ENCODE measurements at places on chromosomes 1 and 21.

GRCh38 chr21:27423038-27423437, 456.1 kb upstream of the ADAMTS5 start:
- no peak for DNase-seq

DNA sequence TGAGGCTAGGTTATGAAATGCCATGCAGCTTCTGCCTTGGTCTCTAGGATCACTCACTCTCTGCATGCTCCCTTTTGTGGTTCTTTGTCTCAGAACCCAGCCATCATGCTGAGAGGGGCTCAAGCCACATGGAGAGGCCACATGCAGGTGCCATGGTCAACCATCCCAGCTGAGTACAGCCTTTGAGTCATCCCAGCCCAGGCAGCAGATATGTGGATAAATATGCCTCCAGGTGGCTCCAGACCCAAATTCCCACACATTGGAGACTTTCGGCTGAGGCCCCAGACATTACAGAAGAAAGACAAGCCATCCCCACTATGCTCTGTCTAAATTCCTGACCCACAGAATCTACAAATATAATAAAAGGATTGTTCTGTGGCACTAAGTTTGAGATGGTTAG, 102.0 kb downstream of the LHX9 start:
- no peak for DNase-seq

- DNase-seq, result no peak
These were observed 138.1 kb downstream of the ELAVL4 start for GRCh38 chr1:50246869-50247268.

DNA sequence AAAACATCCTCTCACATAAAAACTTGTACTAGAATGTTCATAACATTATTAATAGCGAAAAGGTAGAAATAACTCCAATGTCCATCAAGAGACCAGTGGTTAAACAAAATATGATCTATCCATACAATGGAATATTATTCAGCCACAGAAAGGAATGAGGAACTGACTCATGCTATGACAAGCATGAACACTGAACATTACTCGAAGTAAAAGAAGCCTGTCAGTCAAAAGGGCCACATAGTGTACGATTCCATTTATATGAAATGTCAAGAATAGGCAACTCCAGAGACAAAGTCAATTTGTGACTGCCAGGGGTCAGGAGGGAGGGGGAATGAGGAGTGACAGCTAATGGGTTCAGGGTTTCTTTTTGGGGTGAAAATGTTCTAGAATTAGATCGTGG, 2.3 kb downstream of the VPS26C start:
- DNase-seq, result no peak

GRCh38 chr1:157360023-157360390, 192.3 kb downstream of the FCRL5 start:
- no peak for DNase-seq

DNA sequence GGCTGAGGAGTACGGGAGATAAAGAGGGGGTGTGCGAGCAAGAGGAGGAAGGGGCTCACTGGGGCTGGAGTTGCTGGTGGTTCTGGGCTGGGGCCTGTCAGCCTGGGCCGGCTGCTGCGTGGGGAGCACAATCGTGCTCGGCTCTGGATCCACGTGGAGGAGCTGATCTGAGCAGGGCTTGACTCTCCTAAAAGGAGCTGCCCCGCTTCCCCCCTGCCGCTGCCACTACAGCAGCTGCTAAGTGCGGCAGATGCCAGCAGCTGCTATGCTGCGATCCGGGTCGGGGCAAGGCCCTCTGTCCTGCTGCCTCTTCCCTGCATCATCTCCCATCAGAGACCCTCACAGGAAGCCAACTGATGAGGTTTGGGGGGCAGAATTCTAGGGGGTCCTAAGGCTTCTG, 165.9 kb downstream of the PCBP3 start:
- no peak for DNase-seq

- DNase-seq, result no peak
These were observed 161.8 kb downstream of the NFIA start for GRCh38 chr1:61244114-61244513.

- DNase-seq, result no peak
These were observed 81.9 kb downstream of the SPATA17 start for GRCh38 chr1:217712925-217713597.

GRCh38 chr21:39136711-39137110, 46.5 kb downstream of the PSMG1 start:
- DNase-seq, result no peak

DNA sequence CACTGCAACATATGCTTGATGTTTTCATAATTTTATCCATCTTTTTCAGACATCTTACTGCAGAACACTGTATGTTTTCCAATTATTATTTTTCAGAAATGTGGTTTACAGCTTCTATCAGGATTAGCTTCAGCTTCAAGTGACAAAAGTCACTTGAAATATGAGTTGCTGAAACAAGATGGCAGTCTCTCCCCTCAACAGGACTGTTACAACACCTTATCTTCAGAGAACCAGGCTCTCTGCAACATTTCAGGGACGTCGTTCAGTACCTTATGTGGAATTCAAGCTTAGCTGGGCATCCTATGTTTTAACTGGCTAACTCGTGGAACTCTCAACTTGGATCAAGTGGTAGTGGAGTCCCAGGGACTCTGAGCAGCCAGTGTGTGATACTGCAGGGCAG, 2.0 kb upstream of the UBE2G2 start:
- no peak for DNase-seq

DNA sequence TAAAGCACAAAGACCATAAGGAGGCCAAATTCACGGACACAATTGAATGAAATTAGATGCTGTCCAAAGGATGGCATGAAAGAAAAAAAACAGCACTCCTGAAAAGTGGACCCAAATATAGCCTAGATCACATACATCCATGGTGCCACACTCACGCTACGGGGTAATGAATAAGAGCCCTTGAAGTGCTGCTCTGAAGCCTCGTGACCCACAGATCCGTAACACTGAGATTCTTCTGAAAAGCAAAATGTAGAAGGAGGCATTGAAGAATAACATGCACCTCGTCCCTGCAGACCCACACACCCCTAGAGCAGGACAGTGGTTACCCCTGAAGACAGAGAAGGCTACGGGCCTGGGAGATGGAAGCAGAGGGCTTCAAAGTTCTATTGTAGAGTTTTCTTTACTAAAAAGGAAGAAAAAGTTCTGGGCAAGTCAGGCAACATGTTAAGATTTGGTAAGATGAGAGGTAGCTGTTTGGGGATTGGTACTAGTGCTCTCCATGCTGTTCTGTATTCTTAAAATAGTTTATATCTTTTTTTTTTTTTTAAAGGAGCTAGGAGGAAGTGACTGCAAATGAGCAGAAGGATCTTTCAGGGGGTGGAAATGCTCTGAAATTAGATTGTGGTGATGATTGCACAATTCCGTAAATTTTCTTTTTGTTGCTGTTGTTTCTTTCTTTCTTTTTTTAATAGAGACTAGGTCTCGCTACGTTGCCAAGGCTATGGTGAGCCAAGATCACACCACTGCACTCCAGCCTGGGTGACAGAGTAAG, 4.1 kb upstream of the ITGB2 start:
- DNase-seq, result no peak

DNA sequence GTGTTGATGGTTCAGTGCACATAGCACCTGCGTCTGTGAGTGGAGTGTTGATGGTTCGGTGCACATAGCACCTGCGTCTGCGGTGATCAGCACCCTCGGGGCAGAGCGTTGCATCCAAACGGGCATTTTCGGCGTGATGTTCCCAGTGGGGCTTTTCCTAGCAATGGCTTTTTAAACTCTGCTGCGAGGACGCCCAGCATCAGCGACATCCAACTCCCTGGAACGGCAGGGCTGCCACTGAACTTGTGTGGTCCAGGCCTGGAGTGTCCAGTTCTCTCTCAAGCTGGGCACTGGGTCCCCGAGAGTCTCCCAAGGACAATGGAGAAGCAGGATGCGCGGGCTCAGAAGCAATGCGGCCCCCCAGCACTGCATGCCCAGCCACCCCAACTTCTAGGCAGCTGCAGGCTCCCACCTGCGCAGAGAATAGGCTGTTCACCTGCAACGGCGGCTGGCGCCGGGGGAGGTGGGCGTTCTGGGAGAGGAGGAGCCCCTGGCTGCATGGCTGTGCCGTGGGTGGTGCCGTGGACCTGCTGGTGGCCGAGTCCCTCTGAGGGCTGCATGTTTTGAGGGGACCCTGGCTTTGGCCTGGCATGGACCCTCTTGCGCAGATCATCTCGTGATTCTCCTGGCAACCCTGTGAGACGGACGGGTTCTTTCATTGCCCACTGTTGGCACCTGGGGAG, 10.1 kb upstream of the C1orf174 start:
- no peak for DNase-seq

- no peak for DNase-seq
These were observed 1.5 kb downstream of the EPRS1 start for GRCh38 chr1:220044678-220045355.

DNA sequence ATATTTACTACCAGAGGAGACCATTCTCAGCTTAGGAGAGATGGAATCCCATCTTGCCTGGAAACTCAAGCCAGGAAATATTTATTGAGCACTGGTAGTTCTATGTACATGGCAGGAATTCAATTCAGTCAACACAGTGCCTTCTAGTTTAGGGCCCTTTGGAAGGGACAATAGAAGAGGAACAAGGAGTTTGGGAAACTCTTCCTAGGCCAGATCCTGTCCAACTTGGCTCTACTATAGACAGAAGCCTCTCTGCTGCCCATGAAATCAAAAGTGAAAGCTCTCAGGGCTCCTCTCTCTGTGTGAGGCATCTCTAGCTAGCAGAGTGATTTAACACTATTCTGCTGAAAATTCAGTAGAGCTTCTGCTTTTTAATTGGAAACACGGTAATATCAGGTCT, 244.6 kb upstream of the MAP1LC3C start:
- DNase-seq, result no peak

- DNase-seq, result no peak
These were observed 11.7 kb upstream of the ZNF436 start for GRCh38 chr1:23381233-23381885.

DNA sequence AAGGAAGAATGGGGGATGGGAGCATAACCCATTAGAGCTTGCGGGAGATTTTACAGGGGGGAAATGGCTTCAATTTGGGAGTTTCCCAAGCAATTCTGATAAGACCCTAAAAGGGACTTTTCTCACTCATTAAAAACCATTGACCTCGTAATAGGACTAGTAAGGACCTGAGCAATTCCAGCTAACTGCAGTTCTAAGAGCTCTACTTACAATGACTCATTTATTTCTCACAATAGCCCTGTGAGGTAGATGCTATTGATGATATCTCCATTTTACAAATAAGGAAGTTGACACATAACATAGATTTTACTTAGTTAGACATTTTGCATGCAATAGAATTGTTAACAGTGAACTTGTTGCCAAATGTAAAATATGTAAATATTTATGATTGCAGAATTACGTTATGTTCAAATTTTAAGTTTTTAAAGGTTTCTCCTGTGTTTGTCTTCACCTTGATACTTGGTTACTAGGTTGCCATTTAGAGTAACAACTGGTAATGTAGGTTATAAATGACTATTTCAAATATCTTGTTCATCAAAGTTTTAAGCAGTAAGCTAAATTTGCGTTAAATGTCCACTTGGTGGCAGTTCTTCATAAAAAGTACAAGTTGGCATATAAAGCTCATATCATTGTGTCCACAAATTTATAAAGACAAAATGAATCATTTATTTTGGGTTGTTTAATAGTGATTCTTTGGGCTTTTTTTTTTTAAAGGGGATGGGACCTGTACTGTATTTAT, 182.0 kb downstream of the PLA2G4A start:
- DNase-seq, result no peak

DNA sequence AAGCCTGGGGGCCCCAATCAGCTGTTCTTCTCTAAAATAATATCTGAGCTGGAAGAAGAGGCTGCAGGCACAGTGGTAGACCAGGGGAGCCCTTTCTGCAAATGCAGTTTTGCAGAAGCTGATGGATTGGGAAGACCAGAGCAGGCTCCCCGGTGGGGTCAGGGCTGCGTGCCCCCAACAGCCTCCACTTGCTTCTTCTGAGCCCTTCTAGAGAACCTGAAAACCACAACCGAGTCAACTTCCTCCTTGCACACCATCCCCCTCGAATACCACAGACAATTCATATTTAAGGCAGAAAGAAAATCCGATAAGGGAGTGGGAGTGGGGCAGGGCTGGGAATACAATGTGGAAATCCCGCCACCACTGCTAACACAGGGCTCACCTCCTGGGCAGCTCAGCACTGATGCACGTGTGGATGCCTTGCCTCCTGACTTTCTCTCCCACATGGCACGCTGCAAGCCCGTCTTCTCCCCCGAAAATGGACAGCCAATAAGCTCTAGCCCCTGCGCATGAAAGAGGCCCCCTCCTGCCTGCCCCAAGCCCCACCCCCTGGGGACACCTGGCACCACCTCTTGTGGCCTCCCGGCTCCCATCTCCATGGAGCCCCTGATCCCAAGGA, 25.4 kb upstream of the ALDH4A1 start:
- DNase-seq, result no peak

- no peak for DNase-seq
These were observed 1208.3 kb upstream of the B3GALT2 start for GRCh38 chr1:194394676-194395075.

DNA sequence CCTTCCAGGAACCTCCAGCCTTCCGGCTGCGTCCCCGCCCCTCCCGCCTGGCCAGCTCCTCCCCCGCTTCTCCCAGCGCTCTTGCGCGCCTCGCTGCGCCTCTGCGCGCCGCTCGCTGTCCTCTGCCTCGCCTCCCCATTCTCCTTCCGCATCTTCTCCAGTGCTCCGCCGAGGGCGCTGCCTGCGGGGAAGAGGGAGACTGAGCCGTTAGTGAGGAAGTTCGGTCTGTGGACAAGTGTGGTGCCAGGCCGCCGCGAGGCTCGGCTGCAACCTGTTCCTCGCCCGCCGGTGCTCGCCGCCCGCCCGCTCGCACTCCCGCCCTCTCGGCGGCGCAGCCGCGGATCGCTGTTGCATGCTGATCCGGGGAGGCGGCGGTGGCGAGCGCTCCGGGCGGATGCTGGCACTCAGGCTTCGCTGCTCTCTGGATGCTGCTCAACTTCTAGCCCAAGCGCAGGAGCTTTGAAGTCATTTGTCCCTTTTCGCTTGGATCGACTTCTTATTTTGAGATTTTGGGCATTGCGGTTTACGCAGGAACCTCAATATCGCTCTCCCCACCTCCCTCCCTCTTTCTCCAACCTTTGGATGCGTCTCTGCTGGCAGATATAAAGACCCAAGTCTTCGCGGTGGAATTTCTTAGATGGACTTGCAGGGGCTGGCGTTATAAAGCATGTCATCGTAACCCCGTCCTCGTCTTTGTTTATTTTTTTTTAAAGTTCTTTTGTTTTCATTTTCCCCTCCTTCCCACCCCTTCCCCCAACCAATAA, 614 bp upstream of the CACNA1E start:
- DNase-seq, result no peak

DNA sequence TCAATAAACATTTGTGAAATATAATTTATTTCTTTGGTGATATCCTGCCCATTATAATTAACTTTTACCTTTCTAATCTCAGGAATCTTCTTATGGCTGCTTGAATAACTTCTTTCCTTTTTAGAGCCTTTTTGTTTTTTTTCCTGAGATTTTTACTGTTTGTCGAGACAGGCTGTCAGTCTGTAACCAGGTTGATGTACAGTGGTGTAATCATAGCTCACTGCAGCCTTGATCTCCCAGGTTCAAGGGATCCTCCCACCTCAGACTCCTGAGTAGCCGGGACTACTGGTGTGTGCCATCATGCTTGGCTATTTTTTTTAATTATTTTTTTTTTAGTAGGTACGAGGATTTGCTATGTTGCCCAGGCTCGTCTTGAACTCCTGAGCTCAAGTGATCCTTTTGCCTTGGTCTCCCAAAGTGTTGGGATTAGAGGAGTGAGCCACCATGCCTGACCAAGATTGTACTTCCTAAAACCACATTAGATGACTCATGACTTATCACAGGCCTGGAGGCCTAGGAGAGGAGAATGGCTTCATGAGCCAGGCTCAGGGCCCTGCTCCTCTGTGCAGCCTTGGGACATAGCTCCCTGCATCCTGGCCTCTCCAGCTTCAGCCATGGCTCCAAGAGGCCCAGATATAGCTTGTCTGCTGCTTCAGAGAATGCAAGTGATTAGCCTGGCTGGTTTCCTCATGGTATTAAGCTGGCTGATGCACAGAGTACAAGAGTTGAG, 48.6 kb downstream of the CTH start:
- DNase-seq, result no peak

Data from HuH-7.5 (cell line).